WTC11 (cell line): ENCODE measurements at places on chromosomes 6 and 20. TPM values are rescaled to one million over a fixed set of nuclear protein-coding genes. Genes with fewer than 3 reads are reported as not detected.

OTOR gene
- not detected in 3 replicates for total RNA-seq

AARS2 gene
- 26.8 to 29.7 TPM (median 28.9 TPM) in 3 replicates for total RNA-seq

ADGRF4 gene
- total RNA-seq, result not detected in 3 replicates

NKAIN2 gene
- total RNA-seq, result 0.33 to 0.64 TPM (median 0.41 TPM) in 3 replicates

- no peak for DNase-seq
- no peak overlapping the region for H3K4me3 ChIP-seq
- H3K27ac ChIP-seq, result no peak overlapping the region
- H3K4me1 ChIP-seq, result peaks cover 50% of the 10 kb centered on the region
Observed at GRCh38 chr6:140051521-140052512, 677.4 kb upstream of the CITED2 start.

- H3K36me3 ChIP-seq, result peaks cover 15% of the 10 kb centered on the region; the same call in 1 of the 2 replicates
- H3K4me1 ChIP-seq, result no peaks in the 10 kb centered on the region
- peaks cover 42% of the 10 kb centered on the region for H3K27me3 ChIP-seq
- no peak for DNase-seq
- H3K27ac ChIP-seq, result no peak overlapping the region
- no peak overlapping the region for H3K4me3 ChIP-seq
Observed at GRCh38 chr20:60339738-60340137, 381.5 kb downstream of the CDH26 start.
